CD4-positive, alpha-beta T cell treated with Interleukin-6 for 4 hours (primary cell): ENCODE measurements at places on chromosomes 6 and 20.

DNA sequence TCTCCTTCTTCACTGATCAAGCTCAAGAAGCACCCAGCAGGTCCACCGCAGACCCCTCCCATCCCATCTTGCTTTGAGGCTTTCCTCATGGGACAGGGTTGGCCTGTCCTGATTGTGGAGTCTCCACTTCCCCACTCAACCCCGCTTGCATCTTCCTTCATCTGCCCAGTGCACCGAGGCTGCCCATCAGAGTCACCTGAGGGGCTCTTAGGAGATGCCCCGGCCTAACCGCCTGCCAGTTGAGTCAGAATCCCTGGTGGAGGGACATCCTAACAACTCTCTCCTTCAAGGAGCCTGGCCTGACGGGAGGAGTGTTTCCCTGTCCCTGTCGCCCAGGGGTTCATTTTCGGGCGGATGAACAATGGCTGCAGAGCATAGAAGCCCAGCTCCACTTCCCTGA is 46.1 kb downstream of the RBM38 start:
- DNase-seq, result no peak

DNA sequence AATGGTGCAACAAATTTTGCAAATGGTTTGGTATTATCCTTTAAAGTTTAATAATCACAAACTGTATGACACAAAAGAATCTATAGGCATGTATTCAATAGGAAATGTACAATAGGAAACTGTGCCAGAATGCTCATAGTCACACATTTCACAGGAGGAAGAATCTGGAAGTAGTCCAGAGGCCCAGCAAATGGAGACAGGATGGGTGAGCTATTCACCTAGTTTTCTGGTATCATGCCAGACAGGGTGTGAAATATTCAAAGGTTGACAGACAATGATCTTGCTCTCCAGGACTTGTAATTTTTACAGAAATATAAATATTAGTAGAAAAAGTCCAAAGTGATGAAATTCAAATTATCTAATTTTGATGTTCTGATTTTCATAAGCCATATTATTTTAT is 520.1 kb upstream of the IMPG1 start:
- DNase-seq, result no peak

GRCh38 chr6:9205645-9206044 is 770.3 kb upstream of the SLC35B3 start:
- no peak for DNase-seq

DNA sequence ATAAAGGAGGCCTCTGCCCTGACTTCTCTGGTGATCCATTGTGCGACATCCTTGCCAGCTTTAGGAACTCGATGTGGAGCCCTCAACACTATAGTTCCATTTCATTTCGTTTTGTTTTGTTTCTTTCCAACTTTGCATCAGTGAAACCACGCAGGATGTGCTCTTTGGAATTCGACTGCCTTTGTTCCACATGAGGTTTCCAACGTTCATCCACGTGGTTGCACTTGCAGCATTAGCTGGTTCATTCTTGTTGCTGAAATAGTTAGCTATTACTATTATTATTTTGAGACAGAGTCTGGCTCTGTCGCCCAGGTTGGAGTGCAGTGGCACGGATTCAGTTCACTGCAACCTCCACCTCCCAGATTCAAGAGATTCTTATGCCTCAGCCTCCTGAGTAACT is 61.3 kb upstream of the ZNFX1 start:
- DNase-seq, result no peak

- no peak for DNase-seq
Measured at GRCh38 chr6:137728386-137729349, 138.4 kb upstream of the TNFAIP3 start.

DNA sequence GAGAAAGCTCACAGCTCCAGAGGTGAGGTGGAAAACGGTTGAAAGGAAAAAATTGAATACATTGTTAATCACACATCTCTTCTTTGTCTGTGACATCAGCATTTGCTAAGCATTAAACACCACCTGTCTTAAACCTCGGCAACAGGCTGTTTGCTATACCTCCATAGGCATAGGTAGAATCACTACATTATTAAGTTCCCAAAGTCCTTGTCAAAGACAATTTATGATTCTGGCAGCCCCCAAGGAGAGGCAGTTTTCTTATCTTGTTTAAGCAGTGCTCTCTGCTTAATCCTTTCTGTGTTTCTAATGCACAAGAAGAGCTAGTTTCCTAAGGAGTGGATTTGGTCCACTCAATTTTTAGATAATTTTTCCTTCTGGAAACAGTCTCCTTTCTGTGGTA is 249.7 kb downstream of the NKAIN2 start:
- DNase-seq, result no peak

GRCh38 chr20:36607586-36608387 is 2.2 kb downstream of the RAB5IF start:
- DNase-seq, result no peak

- no peak for DNase-seq
Measured at GRCh38 chr6:3208098-3208774, 19.2 kb downstream of the TUBB2B start.

DNA sequence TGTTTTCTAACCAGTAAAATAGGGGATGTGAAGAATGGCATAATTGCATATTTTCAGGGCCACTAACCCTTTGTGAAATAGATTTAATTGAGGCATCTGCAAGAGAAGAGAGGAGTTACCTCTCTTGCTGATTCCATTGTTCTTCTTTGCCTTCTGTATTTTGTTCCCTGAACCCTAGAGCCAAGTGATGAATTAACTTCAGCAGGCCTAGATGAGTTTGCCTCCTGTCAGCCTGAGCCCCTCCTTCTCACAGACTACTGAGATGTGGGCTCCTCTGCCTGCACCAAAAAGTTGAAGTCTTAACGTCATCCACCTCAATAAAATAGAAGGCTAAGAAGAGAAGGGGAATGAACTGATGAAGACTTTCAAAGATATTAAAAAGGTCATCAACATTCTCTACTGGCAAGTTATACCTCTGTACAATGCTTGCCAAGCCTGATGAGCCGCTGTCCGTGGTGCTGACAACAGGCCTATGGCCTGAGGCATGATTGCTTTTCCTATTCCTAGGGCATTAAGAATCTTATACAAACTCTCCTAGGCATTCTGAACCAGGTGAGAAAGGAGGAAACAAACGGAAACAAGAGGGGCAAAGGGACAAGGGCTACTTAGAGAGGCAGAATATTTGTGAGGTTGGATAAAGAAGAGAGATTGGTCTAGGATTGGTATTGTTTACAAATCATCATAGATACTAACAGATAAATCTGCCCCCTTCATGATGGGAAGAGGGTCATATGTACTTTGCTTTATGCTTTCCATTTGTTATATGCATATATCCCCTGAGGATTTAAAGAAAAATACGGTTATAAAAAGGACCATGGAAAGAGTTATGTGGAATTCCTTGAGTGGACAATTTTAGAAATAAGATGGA is 46.8 kb downstream of the CD24 start:
- DNase-seq, result peak; percentile 2

DNA sequence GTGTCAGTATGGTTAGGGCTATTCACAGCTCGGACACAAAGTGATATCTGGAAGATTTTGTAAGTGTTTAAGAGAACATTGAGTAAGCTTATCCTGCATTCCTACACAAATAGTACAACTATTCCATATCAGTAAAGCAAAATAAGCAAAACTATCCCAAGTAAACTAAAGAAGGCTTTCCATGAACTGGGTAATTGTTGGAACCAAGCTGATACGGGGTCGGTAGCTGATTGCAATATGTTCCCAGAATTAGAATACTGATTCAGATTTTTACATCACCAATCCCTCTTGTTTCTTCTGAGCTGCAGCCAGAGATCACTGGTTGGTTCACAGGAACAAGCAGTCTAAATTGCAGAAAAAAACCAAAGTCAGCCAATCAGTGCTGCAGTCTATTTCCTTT is 54.1 kb downstream of the CDS2 start:
- no peak for DNase-seq

DNA sequence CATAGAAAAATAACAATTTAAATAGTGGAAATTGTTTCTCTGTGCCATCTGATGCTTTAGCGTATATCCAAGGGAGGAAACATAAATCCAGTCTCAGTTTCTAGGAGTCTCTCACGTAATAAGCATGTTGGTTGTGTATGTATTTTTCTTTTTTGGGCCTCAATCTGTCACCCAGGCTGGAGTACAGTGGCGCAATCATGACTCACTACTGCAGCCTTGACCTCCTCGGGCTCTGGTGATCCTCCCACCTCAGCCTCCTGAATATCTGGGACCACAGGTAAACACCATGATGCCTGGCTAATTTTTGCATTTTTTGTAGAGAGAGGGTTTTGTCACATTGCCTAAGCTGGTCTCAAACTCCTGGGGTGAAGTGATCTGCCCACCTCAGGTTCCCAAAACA is 78.6 kb upstream of the PLN start:
- DNase-seq, result no peak

GRCh38 chr6:133130863-133131262 is 110.3 kb upstream of the EYA4 start:
- no peak for DNase-seq

- no peak for DNase-seq
Measured at GRCh38 chr6:19753826-19754225, 83.3 kb upstream of the ID4 start.

DNA sequence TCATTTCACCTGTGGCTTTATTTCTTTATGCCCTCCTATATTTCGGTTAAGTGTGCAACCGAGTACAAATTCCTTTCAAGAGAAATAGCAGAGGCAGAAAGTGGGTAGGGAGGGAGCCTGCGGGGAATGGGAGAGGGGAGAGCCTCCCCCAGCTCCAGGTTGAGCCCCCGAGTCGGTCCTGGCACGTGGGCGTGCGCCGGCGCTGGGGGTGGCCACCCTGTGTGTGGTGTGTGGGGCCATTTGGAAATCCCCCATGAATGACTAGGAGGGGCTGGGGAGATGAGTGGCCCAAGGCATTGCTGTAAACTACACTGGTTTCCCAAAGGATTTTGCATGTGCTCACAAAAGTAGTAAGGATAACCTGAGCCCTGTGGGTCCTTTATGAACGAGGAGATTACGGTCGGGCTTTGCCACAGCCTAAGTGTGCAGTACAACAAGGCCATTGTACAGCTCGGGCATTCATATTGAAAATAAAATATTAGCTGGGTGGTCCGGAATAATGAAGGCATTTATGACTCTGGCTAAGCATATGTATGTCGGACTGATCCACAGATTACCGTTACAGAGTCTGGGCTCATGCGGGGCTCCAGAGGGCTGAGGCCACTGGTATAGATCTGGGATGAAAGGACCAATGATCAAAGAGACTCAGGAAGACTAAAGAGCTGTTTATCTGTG is 84.5 kb upstream of the RALGAPA2 start:
- no peak for DNase-seq

- DNase-seq, result peak; percentile 77
Measured at GRCh38 chr20:1286267-1287024, 20.4 kb downstream of the SNPH start.

DNA sequence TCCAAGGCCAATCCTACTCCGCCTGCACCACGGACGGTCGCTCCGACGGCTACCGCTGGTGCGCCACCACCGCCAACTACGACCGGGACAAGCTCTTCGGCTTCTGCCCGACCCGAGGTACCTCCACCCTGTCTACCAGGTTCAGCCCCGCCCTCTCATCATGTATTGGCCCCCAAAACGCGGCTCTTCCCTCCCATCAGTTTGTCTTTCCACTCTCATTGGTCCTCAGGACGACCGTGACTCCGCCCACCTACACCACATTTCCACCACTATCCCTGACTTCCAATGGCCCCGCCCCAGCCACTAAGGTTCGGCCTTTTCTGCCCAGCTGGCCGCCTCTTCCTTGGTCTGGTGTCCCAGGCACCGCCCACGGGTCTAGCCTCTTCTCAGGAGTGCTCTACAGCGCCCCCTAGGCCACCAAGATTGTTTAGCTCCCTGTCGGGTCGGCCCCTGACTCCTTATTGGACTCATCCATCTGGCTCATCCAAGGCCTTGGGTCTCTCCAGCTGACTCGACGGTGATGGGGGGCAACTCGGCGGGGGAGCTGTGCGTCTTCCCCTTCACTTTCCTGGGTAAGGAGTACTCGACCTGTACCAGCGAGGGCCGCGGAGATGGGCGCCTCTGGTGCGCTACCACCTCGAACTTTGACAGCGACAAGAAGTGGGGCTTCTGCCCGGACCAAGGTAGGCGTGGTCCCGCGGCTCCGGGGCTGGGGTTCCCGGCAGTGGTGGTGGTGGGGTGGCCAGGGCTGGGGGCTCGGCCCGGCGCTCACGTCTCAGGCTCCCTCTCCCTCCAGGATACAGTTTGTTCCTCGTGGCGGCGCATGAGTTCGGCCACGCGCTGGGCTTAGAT is 3.1 kb downstream of the MMP9 start:
- peak; percentile 34 for DNase-seq

- no peak for DNase-seq
Measured at GRCh38 chr6:33695451-33695887, 16.0 kb downstream of the UQCC2 start.

GRCh38 chr6:4397307-4397706 is 261.9 kb upstream of the ECI2 start:
- DNase-seq, result no peak

DNA sequence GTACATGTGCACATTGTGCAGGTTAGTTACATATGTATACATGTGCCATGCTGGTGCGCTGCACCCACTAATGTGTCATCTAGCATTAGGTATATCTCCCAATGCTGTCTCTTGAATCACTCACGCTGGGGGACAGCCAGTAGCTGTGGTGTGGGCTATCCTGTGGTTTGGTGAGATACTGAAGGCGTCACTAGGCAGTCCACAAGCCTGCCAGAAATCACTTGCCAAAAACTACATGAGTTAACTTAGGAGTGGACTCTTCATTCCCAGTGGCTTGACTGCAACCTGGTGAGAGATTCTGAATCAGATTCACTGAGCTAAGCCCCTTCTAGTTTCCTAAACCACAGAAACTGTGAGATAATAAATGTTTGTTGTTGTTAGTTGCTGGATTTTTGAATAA is 191.3 kb downstream of the TSHZ2 start:
- no peak for DNase-seq

DNA sequence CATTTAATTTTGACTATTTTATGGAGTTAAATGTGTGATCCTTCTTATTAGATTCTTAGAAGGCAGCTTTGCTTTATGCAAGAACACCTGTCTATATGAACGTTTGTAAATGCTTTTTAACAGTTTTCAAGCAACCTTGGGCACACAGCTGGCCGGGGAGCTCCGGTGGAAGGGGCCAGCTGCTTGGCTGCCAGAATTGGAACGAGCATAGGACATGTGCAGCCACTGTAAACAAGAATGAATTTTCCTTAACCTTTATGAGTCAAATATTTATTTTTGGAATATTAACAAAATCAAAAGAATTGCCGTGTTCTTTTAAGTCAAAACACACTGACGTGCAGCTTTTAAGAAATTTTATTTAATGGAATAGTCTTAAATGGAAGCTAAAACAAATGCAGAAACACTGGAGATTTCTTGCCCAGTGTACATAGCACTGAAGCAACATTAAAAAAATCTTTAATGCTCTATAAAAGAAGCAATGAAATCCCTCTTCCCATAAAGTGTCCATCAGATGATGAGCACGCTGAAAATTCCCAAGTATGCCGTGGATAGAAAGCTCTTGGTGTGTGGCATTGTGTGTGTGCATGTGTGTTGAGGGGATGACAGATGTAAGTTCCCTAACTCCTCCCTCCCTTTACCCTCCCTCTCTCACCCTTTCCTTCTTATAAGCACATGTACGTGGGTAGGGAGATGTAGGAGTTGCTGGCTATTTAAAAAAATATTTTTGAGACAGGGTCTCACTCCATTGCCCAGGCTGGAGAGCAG is 208.9 kb upstream of the EXOC2 start:
- DNase-seq, result no peak
